ENCODE measurements at places on chromosomes 13 and 19.
A peak's percentile ranks its signal among the peaks of the same experiment; 100 is the strongest.

DNA sequence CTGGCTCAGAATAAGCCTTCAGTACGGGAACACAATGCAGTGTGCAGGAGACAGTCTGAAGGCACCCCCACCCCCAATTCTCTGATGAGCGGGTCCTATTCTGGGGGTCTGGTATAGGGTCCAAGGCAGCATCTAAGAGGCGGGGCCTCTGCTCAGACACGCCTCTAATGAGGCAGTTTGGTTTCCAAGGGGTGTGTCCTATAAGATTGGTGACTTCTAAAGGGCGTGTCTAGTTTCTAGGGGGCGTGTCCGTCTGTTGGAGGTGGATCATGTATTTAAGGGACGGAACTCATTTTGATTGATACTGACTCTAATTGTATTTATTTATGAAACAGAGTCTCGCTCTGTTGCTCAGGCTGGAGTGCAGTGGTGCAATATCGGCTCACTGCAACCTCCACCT lies 8.7 kb downstream of the FIZ1 start:
- no peak for DNase-seq

DNA sequence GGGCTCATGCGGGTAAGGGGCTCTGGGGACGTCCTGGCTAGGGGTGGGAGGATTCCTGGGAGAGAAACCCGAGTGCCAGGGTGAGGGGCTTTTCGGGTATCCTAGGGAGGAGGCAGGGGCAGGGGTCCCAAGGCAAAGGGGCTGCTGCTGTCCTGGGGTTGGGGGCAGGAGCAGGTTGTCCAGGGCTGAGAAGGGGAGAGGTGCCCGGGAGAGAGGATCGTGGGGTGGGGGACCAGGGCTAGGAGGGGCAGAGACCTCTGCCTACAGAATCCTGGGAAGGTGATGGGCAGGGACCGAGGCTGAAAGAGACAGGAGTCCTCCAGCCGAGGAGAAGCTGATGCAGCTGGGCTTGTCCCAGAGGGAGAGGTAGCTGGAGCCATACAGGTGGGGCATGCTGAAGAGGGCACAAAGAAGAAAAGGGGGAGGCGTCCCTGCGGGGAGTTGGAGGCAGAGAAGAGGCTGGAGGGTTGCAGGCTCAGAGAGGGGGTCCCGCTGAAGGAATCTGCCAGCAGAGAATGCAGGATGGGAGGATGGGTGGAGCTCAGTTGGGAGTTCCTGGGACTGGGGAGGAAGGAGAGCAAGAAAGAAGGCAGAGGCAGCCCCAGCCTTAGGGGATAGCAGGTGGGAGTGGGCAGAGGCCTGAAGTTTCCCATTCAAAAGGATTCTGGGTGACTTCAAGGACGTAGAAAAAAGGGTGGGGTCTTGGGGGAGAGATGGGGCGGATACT lies 574 bp downstream of the CYP2S1 start:
- DNase-seq: no peak

- DNase-seq: peak; percentile 98
These were observed at the start of gene DNMT1 for GRCh38 chr19:10194500-10195198. TSS of gene DNMT1 (minus strand) at chr19:10194953. CDS start at chr19:10194899, 54 bp downstream.

DNA sequence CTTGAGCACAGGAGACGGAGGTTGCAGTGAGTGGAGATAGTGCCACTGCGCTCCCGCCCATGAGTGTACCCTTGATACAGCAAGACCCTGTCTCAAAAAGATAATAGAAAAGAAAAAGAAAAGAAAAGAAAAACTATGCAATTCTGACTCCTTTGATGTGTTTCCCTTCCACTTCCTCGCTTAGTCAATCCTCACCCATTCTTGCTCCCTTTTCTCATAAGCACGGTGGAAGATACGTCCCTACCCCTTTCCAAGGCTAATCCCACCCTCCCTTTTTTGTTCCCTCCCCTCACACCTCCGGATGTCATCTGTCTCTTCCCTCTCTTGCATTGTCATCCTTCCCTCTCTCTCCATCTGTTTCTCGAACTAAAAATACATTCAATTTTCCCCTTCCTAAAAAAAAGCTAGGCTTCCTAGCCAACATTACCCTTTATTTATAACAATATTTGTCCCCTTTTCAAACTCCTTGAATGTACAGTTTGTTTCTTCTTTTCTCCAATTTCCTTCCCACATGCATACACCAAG lies 40.5 kb upstream of the ITM2B start:
- no peak for DNase-seq

DNA sequence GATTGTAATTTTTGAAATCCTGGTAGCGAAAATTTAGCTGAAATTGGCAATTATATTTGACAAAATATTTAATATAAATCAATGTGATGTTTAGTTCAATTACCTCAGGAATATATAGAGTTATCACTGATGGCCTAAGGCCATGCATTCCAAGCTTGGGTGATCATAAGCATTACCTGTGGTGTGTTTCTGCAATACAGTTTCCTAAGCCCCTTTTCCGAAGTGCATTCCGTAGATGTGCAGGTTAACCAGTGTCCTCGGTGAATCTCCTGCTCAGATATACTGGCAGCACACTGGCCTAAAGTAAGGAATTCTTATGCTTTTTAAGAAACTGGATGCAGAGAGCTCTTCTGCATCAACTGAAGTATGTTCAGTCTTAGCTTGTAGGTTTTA lies 35.0 kb downstream of the ITGBL1 start:
- no peak for DNase-seq

GRCh38 chr13:37529751-37530385 lies 68.7 kb downstream of the POSTN start:
- no peak for DNase-seq

- DNase-seq: no peak
These were observed 647.2 kb downstream of the LIG4 start for GRCh38 chr13:107568181-107568580.

GRCh38 chr13:76848596-76848995 lies 37.6 kb downstream of the KCTD12 start:
- DNase-seq: no peak

GRCh38 chr13:78105656-78106055 lies 187.0 kb upstream of the EDNRB start:
- DNase-seq: no peak

DNA sequence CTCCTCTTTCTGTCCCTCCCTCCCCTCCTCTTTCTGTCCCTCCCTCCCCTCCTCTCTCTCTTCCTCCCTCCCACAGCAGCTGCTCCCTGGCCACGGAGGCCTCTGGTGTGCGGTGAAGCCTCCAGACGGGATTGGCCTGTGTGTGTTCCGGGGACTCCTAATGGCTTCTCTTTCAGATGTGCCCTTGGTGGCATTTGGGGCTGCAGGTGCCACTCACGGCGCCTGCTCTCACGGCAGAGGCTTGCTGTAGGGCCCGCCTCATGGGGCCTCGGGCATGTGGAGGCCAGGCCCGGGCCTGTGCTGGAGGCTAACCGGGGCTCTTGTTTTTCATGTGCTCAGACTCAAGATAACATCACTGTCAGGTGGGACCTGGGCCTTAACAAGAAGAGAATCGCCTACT lies 20.9 kb downstream of the UPF1 start:
- DNase-seq: no peak

DNA sequence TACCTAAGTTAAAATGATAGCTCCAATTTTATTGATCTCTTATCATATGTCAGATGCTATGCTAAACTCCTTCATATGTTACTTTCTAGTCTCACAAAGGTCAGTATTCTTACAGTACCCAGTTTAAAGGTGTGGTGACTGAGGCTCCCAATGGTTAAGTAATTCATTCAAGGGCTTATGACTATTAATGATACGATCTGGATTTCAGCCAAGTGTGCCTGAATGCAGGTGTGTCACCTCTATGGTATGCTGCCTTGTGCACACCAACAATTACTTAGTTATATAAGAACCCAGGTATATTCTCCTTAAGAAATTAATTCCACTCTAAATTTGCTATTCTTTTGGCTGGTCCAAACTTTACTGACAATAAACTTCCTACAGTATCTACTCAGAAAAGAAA lies 84.6 kb upstream of the TRPC4 start:
- DNase-seq: no peak

DNA sequence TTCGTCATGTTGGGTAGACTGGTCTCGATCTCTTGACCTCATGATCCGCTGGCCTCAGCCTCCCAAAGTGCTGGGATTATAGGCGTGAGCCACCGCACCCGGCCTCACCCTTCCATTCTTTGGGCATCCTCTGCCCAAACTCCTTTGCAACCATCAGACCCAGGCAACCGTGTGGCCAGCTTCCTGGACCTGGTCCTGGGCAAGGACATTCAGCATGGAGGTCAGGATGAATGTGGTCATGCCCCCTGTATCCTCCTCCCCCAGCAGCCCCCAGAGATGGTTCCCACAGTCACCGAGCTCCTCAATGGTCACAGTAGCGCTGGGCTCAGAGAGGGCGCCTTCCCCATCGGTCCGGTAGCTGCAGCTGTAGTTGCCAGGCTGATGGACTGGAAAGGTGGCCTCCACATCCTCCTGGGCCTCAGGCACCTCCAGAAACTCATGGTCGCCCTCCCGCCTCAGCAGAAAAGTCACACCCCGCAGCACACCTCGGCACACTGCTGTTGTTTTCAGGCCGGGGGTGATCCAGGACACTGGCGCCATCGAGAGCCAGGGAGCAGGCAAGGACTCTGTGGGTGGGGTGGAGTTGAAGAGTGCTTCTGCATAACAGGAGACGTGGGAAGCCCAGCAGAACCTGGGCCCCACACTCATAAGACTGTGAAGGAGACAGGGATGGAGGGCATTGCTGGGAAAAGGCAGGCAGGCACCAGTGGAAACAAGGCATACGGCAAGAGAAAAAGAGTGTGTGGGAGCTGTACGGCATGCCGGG lies 1.1 kb downstream of the A1BG start:
- DNase-seq: no peak

DNA sequence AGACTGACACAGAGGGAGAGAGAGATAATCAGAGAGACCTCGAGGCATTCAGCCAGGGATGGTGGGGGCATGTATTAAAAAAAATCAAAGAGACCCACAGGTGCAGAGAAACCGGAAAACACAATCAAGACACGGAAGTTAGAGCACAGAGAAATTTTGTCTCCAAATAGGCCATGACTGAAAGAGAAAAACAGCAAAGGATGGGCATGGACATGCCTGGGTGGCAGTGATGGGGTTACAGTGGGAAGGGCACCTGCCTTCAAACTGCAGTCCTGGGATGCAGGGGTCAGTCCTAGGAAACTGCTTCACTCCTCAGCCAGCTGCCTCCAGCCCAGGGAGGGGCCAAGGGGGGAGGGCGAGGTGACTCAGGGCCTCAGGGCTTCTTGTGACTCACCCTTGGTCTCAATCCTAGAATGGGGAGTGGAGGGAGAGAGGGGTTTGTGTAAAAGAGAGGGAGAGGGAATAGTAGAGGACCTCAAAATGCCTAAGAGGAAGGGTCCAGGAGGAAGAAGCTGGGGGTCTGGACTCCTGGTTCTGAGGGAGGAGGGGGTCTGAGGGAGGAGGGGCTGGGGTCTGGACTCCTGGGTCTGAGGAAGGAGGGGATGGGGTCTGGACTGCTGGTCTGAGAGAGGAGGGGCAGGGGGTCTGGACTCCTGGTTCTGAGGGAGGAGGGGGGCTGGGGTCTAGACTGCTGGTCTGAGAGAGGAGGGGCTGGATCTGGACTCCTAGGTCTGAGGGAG lies 3.6 kb upstream of the KCNN4 start:
- peak; percentile 74 for DNase-seq

- DNase-seq: no peak
These were observed 187.5 kb downstream of the GPC6 start for GRCh38 chr13:93413972-93414717.

DNA sequence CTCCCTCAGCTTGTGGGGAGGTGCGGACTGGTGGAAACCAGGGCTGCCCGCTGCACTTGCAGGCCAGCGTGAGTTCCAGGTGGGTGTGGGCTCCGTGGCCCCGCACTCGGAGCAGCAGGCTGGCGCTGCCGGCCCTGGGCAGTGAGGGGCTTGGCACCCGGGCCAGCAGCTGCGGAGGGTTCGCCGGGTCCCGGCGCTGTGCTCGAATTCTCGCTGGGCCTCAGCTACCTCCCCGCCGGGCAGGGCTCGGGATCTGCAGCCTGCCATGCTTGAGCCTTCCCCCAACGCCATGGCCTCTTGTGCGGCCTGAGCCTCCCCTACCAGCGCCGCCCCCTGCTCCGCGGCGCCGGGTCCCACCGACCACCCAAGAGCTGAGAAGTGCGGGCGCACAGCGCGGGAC lies 71.6 kb upstream of the ADGRL1 start:
- DNase-seq: no peak

DNA sequence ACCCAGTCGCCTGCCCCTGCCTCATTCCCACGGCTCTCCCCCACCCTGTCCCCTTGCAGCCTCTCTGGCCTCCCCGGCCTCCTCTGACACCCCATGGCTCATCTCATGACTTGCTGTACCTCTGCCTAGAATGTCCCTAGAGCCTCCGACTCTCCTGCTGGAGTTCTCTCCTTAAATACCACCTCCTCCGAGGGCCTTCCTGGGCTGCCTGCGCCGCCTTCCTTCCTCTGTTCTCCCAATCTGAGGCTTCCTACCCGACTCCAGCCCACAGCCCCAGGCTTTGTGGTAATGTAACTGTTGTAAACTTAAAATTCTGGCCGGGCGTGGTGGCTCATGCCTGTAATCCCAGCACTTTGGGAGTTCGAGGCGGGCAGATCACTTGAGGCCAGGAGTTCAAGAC lies 27.7 kb downstream of the GPR42 start:
- DNase-seq: no peak

- DNase-seq: no peak
These were observed 4.9 kb upstream of the ZNF787 start for GRCh38 chr19:56125806-56126590.

- DNase-seq: no peak
These were observed 283.1 kb upstream of the TMTC4 start for GRCh38 chr13:100957741-100958140.

DNA sequence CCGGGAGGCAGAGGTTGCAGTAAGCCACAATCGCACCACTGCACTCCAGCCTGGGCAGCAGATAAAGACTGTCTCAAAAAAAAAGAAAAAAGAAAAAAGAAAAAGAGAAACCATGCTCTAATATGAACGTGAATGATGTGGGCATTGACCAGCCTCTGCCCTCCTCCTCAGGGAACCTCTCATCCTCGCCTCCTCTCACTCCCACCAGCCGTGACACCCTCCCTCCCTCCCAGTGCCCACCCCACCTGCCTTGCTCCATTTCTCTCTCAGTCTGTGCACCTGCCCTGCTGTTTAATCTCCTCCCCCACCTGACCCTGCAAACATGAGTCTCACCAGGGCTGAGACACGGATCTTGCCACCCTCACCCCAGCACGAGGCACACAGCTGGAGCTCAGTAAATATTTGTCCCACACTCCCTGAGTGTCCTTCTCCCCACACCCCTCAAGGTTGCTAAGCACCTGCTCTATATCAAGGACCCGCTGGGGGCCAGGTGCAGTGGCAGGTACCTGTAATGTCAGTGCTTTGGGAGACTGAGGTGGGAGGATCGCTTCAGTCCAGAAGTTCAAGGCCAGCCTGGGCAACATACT lies 7.5 kb upstream of the BCAT2 start:
- no peak for DNase-seq
